SK-N-DZ (cell line): ENCODE measurements at places on chromosomes 2 and 18.

DNA sequence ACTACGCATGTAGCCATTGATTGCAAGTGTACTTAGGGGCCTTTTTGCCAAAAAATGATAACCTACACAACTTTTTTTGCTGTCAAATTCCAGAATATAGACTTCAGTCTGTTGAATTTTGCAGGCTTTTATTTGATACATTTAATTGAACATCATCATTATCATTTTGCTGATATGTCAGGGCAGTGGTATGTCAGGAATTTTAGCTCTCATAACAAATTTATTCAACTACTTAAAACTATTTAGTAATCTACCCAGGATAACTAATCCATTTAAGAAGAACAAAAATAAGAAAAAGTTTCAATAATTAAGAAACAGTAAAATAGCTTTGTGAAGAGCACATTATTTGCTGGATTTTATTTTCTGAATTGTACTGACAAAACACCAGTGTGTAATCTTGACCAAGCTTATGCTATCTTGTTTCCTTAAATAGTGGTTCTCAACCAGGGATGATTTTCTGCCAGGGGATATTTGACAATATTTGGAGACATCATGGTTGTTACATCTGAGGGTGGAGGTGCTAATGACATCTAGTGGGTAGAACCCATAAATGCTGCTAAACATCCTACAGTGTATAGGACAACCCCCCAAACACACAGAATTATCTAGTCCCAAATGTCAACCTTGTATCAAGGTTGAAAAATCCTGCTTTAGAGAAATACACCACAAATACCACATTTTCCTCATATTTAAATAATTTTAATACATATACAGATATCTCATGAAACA, 12.1 kb upstream of the TTN start:
- DNase-seq: no peak

DNA sequence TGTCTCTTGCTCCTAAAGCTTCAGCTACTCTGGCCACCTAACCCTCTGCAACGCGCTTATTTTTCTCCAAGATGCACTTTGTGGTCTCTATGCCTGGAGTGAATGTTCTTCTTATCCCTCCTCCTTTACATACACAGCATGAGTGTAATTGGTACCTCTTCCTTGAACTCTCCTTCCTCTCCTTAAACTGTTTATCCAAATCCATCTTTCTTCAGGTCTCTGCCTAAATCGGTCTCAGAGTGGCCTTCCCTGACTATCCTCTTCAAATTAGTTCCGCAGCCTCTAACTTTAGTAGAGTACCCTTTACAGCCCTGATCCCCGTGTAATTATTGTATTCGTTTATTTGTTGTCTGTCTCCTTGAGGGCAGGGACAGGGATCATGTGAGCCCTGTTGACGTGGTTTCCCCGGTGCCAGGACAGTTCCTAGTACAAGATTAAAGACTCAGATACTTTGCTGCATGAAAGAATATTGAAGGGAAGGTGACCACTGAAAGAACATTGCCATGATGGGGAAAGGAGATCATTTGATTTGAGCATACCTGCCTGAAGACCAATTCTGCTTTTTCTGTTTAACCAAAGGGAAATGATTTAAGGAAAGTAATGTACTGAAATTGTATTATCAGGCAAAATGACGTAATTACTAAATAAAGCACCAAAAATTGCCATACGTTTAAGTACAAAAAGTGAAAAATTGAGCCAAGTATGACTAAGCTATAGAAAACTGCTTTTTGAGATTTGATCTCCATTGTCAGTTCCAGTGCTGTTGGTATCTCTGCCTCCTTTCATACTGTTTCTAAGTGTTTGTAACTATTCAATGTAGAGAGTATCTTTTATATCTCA, 1.2 kb downstream of the CNOT9 start:
- peak; percentile 7 for DNase-seq

GRCh38 chr2:138122891-138123290, 158.6 kb downstream of the HNMT start:
- no peak for DNase-seq

DNA sequence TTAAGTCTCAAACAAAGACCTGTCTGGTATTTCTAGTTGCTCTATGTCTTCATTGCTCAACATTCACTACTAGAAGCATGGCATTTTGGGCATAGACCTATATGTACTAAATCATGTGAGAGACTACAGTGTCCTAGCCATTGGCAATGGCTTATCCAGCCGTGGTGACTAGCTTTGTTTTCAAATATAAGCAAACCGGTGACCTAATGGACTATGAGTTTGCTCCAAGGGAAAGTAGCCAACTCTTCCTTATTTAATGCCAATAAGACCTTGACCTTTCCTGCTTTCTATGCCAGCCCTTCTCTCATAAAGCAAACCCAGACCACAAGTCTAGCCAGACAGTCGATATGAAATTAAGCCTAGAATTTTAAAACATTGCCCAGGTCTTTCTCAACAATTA, 113.7 kb upstream of the CREB1 start:
- no peak for DNase-seq

GRCh38 chr2:177538323-177538722, 145.8 kb downstream of the AGPS start:
- no peak for DNase-seq

DNA sequence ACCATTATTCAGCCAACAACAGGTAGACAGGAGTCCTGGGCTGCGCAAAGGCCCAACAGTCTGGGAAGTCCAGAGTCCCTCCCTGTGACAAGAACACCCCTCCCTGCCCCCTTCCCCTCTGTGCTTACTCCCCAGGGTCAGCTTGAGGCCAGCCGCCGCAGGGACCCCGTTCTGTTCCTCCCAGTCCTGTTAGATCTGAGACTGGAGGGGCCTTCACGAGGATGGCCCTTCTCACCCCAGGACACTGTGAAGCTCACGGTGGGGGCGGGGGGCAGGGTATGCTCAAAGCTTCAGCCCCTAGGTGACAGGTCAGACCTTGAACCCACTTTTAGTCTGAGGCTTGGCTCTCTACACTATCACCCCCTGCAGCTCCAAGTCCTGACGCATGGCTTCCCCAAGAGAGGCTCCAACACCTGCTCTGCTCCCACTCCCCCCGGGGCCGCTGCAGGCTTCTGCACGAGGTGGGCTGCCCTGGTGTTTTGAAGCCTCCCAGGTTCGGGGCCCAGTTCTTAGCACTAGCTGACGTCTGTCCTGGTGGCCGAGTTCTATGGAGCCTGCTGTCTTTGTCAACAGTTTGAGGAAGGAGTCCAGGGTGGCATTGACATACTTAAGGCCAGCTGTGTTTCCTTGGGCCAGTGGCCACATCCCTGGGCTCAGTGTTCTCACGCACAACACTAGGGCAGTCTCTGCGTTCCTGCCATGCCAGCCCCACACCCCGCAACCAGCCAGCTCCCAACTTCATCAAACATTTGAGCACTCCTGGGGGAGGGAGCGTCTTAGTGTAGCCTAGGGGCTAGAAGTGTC, 37.2 kb upstream of the HPCAL1 start:
- DNase-seq: no peak

DNA sequence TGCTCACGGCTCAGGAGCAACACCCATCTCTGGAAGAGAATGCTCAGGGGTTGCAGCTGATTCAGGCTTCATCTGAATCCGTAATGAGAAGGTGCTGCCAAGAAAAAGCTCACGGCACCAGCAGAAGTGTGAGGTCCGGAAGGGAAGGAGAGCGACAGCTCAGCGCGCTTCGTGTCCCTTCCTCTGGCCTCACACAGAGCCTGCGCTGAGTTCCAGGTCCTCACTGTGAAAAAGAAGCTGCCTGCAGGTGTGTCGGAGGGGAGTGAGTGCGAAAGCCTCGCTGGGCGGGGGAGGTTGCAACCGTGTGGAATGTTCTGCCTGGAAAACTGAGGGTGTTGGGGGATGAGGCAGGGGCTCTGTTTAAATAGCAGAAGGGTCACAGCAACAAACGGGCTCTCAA, 76.2 kb upstream of the TWIST2 start:
- no peak for DNase-seq

DNA sequence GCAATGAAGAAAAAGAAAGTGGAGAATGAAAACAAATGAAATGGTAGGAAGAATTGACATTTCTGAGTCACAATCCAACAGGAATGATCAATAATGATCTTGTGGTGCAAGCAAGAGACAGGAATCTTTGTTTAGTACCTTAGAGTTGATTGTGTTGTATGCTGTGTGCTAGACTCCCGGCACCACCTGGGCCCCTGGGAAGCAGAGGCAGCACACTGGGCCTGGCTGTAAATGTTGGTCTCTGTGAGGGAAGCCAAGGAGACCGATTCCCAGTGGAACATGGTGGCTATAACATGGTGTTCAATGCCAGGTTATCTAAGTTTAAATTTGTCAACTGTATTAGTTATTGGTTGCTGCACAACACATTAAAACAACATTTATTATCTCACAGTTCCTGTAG, 9.8 kb upstream of the CWC22 start:
- DNase-seq: no peak

- DNase-seq: no peak
These were observed 46.0 kb downstream of the ODC1 start for GRCh38 chr2:10402062-10402585.

GRCh38 chr2:39697454-39697853, 31.7 kb downstream of the TMEM178A start:
- DNase-seq: no peak

DNA sequence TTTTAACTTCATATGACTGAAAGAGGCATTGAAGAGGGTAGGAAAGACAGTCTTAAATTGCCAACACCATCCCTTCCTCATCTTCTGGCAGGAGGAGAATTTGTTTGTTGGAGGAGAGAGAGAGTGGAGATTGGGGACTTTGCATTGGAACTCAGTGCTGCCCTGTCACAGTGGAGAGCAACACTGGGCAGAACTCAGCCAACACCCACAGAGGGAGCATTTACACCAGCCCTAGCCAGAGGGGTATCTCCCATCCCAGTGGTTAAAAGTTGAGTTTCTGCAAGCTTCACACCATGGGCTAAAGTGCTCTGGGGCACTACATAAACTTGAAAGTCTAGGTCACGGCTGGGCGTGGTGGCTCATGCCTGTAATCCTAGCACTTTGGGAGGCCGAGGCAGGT, 174.1 kb downstream of the ANKRD30B start:
- DNase-seq: no peak

- DNase-seq: no peak
These were observed 79.5 kb downstream of the EVA1A start for GRCh38 chr2:75480971-75481836.

- no peak for DNase-seq
These were observed 60.3 kb upstream of the GREB1L start for GRCh38 chr18:21181766-21182165.

GRCh38 chr2:881204-881918, 69.3 kb upstream of the SNTG2 start:
- DNase-seq: no peak

GRCh38 chr2:107336526-107336925, 450.6 kb upstream of the ST6GAL2 start:
- DNase-seq: no peak

- DNase-seq: no peak
These were observed 1.2 kb upstream of the MZT2A start for GRCh38 chr2:131493199-131493968.

DNA sequence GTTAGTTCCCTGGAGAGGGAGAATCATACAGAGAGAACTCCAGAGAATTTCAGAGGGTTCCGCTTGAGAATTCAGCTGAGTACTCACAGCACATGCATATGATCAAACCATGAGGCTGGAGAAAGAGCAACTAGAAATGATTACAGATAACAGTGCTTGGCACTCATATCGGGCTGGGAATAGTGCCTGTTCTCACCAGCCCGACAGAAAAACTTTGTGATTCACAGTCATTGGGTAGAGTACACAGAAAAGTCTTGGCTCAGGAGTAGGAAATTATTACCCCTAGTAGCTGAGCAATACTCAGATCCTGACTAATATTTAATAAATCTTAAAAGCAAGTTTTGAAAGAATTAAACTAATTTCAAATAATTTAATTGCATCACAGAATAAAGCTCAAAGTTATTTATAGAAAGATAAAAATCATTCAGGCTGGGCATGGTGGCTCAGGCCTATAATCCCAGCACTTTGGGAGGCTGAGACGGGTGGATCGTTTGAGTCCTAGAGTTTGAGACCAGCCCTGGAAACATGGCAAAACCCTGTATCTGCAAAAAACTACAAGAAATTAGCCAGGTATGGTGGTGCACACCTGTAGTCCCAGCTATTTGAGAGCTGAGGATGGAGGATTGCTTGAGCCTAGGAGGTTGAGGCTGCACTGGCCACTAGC, 6.8 kb downstream of the WDPCP start:
- no peak for DNase-seq

- DNase-seq: no peak
These were observed 73.7 kb downstream of the DGKD start for GRCh38 chr2:233428008-233428407.

- no peak for DNase-seq
These were observed at the start of gene CASP10 for GRCh38 chr2:201182650-201183364. CASP10 (plus strand) TSS chr2:201183141; CDS start chr2:201185778, 2,637 bp downstream.

DNA sequence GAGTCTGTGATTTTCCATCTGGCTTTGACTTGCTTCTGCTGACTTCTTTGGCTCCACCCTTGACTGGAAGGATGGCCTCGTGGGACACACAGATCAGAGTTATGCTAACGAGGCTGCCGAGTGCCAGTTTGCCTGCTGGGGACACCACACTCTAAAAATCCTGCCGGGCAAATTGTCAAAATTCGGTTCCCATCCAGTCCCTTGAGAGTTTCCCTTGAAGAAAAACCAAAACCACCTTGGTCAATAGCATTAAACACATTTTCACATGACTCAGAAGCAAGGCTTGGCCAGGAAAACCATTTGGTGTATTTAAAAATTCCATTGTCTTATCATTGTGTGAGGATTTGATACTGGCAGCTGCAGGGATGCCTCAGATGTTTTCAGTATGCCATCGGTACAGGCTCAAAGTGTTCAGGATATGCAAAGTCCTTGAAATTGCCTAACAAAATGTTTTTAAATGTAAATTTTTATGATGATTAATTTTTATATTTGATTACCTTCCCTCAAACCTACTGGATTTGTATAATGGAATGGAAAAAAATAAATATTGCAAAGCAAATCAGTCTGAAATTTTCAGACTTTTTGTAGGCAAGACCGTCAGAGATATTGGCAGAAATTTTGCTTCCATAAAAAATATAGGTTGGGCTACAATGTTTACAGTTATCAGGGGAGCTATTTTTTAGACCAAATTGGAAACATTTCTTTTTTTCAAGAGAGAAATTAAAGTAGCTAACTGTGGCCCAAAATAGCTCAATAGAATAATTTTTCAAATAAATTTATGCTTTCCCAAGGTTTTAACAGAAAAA, 41.6 kb downstream of the KCNE4 start:
- DNase-seq: no peak
